ENCODE measurements at places on chromosomes 2 and 18. TPM values are rescaled to one million over a fixed set of nuclear protein-coding genes. Genes with fewer than 3 reads are reported as not detected.

The REL gene
- 55.3 TPM for total RNA-seq

The PLEK gene
- total RNA-seq = 19.9 TPM

The PDE1A gene
- not detected for total RNA-seq

The PSMD1 gene
- 164 TPM for total RNA-seq

The STARD6 gene
- 0.23 TPM for total RNA-seq

The MAP2 gene
- not detected for total RNA-seq

The POTEC gene
- total RNA-seq = not detected

The KLHL29 gene
- 0.21 TPM for total RNA-seq

The HES6 gene
- 6.0 TPM for total RNA-seq

The ANKRD30BL gene
- not detected for total RNA-seq

The CXCR4 gene
- 81.0 TPM for total RNA-seq

The TANC1 gene
- 0.15 TPM for total RNA-seq

The GLS gene
- 223 TPM for total RNA-seq

The FER1L5 gene
- not detected for total RNA-seq

The HRH4 gene
- total RNA-seq = not detected

The VIT gene
- total RNA-seq = not detected

The NDUFS1 gene
- total RNA-seq = 96.4 TPM

The NAPG gene
- total RNA-seq = 34.3 TPM

The C2orf92 gene
- 6.7 TPM for total RNA-seq

The POTEJ gene
- total RNA-seq = not detected

The PDE11A gene
- total RNA-seq = not detected

The TRIM43 gene
- total RNA-seq = not detected

The KCNS3 gene
- total RNA-seq = not detected

The SULT1C4 gene
- not detected for total RNA-seq

The TUBA4B gene
- total RNA-seq = not detected

The UGT1A1 gene
- total RNA-seq = not detected

The INO80B gene
- 40.4 TPM for total RNA-seq

The PLCD4 gene
- 0.10 TPM for total RNA-seq

The CDK5R2 gene
- not detected for total RNA-seq

The MC2R gene
- total RNA-seq = not detected

The CROCC2 gene
- total RNA-seq = not detected
